Naive thymus-derived CD4-positive, alpha-beta T cell (primary cell): ENCODE measurements at places on chromosomes 3 and 15. TPM values are rescaled to one million over a fixed set of nuclear protein-coding genes. Genes with fewer than 3 reads are reported as not detected.

CAMK2N2 gene
- 0.25 TPM in 1 of 2 replicates, not detected in the other for total RNA-seq

USP50 gene
- total RNA-seq = not detected

ACTRT3 gene
- not detected for total RNA-seq

DNA sequence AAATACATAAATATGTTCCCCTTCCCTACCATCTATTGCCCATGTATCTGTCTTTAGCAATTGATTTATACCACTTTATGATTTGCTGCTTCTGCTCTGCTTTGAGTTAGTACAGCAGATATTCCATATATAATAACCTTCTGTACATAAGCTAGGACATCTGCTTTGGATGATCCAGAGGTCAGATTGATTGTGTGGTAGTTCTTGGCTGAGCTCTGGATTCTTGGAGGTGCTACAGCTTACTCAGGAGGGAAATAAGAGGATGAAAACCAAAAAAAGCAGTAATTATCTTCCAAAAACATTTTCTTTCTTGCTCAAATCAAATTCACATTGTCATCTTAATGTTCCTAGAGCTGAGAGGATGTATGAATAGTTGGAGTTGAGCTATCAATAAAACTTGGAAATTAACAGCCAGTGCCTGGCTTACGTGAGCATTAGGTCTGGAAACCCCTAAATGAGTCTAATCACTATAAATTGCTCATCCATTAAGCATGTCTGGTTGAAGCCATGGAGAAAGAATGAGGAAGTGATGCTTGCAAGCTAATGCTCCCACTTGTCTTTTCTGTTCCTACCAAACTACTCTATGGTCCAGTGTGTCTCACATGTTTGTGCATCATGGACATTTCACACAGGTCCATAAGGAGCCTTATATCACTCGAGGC, 36.3 kb upstream of the TMEM42 start:
- no peak for DNase-seq
- H3K36me3 ChIP-seq = no peaks in the 10 kb centered on the region
- H3K27ac ChIP-seq = no peak overlapping the region
- H3K4me3 ChIP-seq = no peak overlapping the region

DNA sequence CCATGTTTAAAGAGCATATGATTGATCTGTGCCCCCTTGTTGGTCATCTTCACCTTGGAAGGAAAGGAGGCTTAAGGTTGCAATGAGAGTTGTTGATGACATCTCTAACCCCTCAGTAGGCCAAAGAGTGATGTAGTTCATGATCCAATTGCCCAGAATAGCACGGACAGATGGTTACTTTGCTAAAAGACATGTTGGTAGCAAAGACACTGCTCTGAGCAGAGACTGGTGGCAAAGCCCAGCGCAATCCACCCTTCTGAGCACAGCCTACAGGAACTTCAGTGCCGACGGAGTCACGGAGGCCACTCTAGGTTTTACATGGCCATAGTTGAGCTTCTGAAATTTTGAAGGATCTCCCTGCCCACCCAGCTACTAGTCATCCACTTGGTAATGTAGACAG, 21.8 kb downstream of the FBXO45 start:
- no peaks in the 10 kb centered on the region for H3K4me1 ChIP-seq
- no peak overlapping the region for H3K27ac ChIP-seq
- no peak overlapping the region for H3K4me3 ChIP-seq
- no peaks in the 10 kb centered on the region for H3K27me3 ChIP-seq
- H3K36me3 ChIP-seq = no peaks in the 10 kb centered on the region
- DNase-seq = no peak

DNA sequence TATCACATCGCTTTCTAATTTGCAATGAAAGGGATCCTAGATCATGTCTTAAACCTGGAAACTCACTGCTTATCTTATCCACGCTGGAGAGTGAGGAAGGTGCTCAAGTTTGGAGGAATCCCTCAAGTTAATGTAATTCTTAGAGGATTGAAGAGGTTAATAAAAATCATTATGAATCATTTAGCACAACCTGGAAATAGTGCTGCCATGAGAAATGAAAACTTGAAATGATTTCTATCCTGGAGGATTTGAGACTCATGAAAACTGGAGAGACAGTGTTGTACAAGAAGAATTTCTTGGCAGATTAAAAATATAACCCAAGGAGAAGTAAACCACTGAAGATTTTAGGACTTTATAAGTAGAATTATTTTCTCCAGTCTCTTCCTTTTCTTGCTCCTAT, 125.9 kb downstream of the ADAMTS9 start:
- no peaks in the 10 kb centered on the region for H3K4me1 ChIP-seq
- no peak overlapping the region for H3K4me3 ChIP-seq
- no peak for DNase-seq
- no peaks in the 10 kb centered on the region for H3K27me3 ChIP-seq

- H3K36me3 ChIP-seq = no peaks in the 10 kb centered on the region
- no peak overlapping the region for H3K4me3 ChIP-seq
- no peaks in the 10 kb centered on the region for H3K27me3 ChIP-seq
- DNase-seq = no peak
- H3K4me1 ChIP-seq = no peaks in the 10 kb centered on the region
- H3K27ac ChIP-seq = no peak overlapping the region
These were observed 28.3 kb upstream of the LSAMP start for GRCh38 chr3:116473602-116474001.

DNA sequence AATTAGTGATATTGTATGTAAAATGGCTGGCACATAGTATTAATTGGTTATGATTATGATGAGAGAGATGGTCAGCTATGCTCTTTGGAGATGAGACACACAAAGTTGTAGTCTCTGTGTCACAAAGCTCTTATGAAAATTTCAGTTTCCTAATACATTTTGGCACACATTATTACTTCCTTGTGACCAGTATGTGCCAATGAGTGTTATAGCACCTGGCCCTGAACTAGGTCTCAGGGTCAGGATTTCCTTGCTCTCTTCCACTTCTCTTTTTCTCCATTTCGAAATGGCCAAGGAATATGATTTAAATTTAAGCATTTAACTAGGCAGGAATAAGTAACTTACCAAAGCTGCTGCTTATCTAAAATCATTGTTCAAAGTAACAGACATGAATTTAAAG, 28.0 kb downstream of the TIPARP start:
- no peak overlapping the region for H3K27ac ChIP-seq
- H3K4me3 ChIP-seq = no peak overlapping the region
- H3K4me1 ChIP-seq = no peaks in the 10 kb centered on the region

DNA sequence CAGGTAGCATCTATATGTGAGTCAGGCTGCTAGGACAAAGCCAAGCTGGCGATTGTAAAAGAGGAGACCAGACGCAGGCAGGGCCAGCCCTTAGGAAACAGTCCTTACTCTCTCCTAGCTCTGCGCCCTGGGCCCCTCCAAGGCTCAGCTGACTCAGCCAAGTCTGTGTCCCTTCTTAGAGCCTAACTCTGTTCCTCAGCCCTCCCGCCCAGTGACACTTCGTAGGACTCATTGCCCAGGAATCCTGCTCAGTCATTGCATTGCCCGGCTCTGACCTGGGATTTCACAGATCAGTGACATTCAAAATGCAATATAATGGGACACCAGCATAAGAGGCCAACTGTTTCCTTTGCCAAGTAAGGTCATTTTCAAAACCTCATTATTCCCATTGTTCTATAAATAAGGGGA, 244.2 kb downstream of the TLE3 start:
- no peaks in the 10 kb centered on the region for H3K4me1 ChIP-seq
- no peaks in the 10 kb centered on the region for H3K27me3 ChIP-seq
- H3K36me3 ChIP-seq = no peaks in the 10 kb centered on the region
- no peak for DNase-seq

DNA sequence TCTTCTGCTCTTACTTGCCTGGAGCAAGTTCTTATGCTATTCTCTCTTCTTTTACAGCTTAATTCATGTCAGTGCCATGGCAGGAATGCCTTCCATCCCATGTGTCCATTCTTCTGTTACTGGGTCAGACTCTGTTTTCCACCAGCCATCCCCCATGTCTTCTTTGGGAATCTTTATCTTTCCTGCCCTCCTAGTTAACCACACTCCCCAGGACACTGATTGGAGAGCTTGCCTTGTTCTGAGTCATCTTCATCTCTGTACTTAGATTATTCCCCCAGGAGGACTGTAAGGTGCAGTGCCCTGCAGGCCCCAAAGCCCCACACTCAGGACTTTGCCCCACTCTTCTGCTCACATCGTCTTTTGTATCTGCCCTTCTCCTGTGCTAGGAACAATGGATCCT, 3.6 kb downstream of the ABHD17C start:
- H3K4me3 ChIP-seq = no peak overlapping the region
- no peak overlapping the region for H3K27ac ChIP-seq
- H3K36me3 ChIP-seq = no peaks in the 10 kb centered on the region
- peaks cover 13% of the 10 kb centered on the region for H3K4me1 ChIP-seq

DNA sequence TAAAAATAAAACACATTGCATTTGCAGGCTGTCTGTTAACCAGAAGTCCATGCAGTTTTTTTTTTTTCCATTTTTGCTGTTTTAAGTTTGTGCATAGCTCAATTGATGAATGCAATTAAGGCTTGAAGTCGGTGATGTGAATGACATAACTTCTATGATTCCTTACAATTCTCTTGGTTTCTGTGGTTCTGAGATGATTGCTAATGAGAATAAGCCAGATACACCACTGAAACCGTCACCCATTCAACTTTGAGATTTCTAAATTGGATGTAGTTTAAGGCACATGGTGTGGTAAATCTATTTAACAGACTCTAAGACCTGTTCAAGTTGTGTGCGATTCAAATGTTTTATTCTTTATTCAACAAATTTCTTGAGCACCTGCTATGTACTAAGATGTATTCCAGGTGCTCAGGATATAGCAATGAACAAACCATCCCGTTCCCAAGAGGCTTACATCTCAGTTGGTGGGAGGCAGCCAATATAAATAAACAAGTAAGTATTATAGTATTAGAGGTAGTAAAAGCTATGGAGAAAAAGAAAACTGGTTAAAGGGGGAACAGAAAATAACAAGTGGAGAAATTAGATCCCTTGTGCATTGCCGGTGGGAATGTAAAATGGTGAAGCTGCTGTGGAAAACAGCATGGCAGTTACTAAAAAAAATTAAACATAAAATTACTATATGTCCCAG, 4.0 kb downstream of the ITPR1 start:
- no peaks in the 10 kb centered on the region for H3K27me3 ChIP-seq
- H3K27ac ChIP-seq = no peak overlapping the region

DNA sequence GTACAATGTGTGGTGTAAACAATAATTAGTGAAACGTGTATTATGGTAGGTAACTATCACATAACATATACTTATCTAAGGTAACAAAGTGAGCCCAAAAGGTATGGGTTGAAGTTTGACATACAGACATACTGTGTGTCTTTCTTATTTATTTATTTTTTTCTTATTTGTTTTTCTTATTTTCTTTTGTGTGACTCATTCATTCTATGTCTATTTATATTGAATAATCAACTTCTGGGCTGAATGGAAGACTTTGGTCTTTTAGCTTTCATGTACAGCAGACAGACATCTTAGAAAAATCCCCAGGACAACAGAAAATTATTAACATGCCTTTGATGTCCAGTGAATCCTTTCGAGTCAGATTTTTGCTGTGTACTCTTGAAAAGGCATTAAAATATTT, 200.3 kb upstream of the SLC2A2 start:
- H3K27me3 ChIP-seq = no peaks in the 10 kb centered on the region
- H3K36me3 ChIP-seq = no peaks in the 10 kb centered on the region
- no peak overlapping the region for H3K4me3 ChIP-seq
- H3K4me1 ChIP-seq = peaks cover 6% of the 10 kb centered on the region
- DNase-seq = no peak
